Activated CD8-positive, alpha-beta memory T cell treated with anti-CD3 and anti-CD28 coated beads, Interleukin-2, amount 50 U/mL, for 48 hours (primary cell): ENCODE measurements at places on chromosomes 4 and X.

- DNase-seq = no peak
Measured at GRCh38 chrX:136030303-136031191, 45.3 kb downstream of the SLC9A6 start.

DNA sequence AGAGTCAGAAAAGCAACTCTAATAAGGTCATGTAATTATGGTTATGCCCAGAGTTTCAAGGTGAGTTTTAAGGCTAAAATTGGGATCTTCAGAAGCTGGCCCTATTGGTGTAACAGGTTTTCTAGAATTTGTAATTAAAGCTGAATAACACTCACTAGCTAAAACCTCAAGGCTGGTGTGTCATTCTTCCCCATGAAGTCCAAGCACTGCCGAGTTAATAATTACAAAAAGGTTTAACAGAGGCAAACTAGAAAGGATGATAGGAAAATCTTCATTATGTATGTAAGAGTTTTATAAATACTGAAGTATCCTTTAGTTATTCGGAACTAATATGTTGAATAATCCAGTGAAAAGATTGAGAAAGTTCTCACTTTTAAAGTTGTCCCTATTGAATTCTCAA lies 34.3 kb downstream of the MXRA5 start:
- no peak for DNase-seq

GRCh38 chrX:108447303-108447702 lies 7.7 kb downstream of the COL4A5 start:
- no peak for DNase-seq

DNA sequence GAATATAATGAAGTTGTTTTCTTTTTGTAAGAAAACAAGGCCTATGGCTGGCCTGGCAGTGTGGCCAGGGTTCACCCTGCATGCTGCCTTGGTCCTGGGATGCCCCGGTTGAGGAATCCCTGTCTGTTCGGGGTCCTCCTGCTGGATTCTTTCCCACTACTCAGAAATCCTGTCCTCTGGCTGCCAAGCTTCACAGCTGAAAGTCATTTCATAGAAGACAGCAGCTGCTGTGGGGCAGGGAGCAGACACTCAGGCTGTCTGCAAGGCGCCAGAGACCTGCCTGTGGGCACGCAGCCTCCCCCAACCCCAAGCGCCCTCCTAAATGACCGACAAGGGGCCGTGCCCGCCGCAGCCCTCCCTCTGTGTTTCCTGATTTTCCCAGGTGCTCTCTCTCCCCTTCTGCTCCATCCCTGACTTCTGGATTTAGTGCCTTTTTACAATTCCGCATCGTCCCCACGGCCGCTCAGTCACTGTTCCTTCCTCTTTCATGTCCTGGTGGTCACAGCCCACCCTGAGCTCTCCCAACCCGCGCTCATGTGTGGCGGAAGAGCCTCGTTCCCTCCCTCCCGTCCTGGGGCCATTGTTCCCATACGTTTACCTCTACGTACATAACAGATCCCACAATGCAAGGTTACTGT lies 27.5 kb downstream of the ZFYVE28 start:
- no peak for DNase-seq

- DNase-seq = no peak
Measured at GRCh38 chr4:78630615-78631014, 79.0 kb downstream of the ANXA3 start.

GRCh38 chr4:38957261-38957815 lies 74.9 kb downstream of the TMEM156 start:
- no peak for DNase-seq

DNA sequence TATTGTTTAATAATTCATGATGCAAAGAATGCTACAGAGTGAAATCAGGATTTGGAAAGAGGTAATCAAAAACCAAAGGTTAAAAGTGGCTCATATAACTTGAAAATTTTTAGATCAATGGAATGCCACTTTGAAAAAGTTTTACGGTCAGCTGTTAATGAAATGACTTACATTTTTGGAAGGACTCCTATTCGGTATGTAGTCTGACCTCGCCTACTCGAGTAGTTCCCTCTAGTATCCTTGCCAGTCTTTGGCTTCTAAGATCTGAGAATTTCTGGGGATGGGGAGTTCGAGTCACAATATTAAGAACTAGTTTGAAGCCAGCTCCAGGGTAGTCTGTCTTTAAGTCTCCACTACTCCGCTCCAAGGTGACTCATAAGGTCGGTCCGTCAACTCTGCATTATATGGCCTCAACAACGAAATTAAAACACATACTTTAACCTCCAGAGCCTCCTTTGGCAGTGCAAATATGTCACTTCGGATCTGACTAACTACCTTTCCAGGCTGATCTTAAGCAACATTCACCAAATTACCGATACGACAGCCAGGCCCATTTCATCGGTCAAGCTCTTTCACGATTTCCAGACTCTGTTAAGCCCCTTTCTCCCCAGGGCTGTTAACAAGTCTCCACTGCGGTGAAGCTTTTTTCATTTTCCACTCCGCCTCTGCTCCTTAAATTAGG lies 733 bp upstream of the NAA15 start:
- DNase-seq = no peak

DNA sequence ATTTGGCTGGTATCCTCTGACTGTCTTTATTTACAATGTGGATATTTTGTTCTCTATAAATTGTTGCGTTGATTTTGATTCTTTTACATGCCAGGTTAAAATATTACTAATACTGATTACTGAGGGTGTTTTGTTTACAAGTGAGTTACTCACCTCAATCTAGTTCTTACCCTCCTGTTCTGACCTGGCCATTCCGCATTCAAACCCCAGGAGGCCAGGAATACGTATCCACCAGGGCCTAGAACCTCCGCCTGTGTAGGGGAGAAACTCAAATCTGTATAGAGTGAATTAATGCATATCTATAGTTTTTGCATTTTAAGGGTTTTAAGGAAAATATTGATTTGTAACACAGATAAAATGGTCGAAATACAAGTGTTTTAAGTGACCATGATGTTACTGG lies 2.6 kb upstream of the ZFP42 start:
- DNase-seq = no peak

GRCh38 chrX:153396320-153397195 lies 4.6 kb downstream of the PNMA6E start:
- DNase-seq = no peak

DNA sequence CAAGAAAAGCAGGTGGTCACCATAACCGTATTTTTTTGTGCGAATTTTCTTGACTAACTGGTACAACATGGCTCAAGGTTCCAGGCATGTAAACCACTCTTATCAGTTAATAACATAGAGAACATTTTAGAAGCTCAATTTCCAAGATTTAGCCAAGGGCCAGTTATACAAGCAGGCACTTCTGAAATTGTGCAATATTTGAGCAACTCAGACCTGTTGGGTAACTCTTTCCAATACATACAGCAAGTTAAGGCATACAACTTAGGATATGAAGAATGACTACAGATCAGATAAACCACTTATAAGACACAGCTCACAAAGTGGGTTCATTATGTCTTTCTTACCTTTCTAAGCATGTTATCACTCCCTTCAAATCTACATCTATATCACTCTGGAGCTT lies 43.9 kb downstream of the ZNF280C start:
- no peak for DNase-seq

- no peak for DNase-seq
Measured at GRCh38 chr4:36313301-36313700, 31.9 kb downstream of the DTHD1 start.

DNA sequence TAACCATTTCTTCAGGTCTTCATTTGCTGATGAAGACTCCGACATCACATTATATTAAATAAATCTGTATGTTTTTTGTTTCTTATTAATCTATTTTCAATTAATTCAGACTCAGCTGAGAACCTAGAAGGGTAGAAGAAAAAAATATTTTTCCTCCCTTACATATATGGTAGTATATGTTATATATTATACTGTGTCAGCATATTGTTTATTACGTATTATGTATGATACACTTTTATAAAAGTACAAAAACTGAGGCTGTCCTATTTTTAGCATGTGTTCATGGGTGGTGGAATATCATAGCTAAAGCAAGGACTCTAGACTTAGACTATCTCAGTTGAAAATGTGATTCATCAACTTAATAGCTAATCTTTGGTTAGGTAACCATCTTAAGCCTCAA lies 149.3 kb downstream of the CENPC start:
- no peak for DNase-seq

GRCh38 chr4:38831653-38832052 lies 25.0 kb downstream of the TLR6 start:
- no peak for DNase-seq

DNA sequence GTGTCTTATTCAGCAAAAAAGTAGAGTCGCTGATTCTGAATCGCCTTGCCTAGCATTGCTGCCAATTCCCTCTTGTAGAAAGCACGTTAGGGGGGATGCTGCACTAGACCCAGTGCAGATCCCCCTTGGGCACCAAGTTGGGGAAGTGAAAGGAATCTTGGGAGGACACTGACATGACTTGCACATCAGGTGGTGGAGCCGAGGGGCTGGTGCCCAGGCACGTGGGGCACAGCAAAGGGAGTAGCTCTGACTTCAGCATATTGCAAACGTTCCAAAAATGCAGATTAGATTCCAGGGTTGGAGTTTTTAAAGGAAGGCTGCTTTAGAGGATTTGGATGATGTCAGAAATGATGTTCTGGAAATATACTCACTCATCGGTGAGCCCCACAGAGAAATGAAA lies 47.4 kb upstream of the GPM6B start:
- no peak for DNase-seq

- no peak for DNase-seq
Measured at GRCh38 chr4:3424522-3425095, 17.2 kb upstream of the HGFAC start.

GRCh38 chr4:39802005-39802404 lies 104.1 kb downstream of the UBE2K start:
- DNase-seq = no peak

GRCh38 chr4:1244081-1244977 lies 4.6 kb downstream of the CTBP1 start:
- DNase-seq = no peak
